H9 (cell line): ENCODE measurements at places on chromosomes 5 and 9.

GRCh38 chr9:114743446-114743845 lies 61.5 kb upstream of the TEX48 start:
- no peak overlapping the region for H3K27ac ChIP-seq
- H3K4me1 ChIP-seq, result no peaks in the 10 kb centered on the region
- no peaks in the 10 kb centered on the region for H3K27me3 ChIP-seq
- no peaks in the 10 kb centered on the region for H3K36me3 ChIP-seq

GRCh38 chr5:20230010-20230409 lies 242.0 kb upstream of the CDH18 start:
- no peak overlapping the region for H3K27ac ChIP-seq
- H3K27me3 ChIP-seq, result no peaks in the 10 kb centered on the region
- no peak overlapping the region for H3K4me3 ChIP-seq
- no peaks in the 10 kb centered on the region; the same call in 2 of the 3 replicates for H3K36me3 ChIP-seq
- H3K4me1 ChIP-seq, result no peaks in the 10 kb centered on the region

DNA sequence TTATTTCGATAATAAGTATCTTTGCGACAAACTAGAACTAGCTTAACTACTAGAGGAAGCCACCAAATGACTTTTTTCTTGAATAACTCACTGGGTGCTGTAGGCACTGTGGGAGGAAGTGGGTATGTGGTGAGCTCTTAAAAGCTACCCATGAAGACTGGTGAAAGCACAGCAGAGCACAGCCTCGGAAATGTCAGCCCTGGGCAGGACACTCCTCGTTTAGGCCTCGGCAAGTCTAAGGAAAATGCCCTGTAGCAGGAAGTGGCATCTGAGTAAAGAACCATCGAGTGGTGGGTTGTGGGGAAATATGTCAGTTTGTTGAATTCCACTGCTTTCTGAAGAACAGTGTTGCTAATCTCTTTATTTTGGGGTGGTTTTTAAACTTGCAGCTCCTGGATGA lies 44.0 kb upstream of the NCS1 start:
- H3K4me1 ChIP-seq, result no peaks in the 10 kb centered on the region
- no peak overlapping the region for H3K4me3 ChIP-seq
- H3K36me3 ChIP-seq, result peaks cover 55% of the 10 kb centered on the region
- no peak for DNase-seq
- H3K27ac ChIP-seq, result no peak overlapping the region
- no peaks in the 10 kb centered on the region for H3K27me3 ChIP-seq

- H3K4me1 ChIP-seq, result peaks cover 7% of the 10 kb centered on the region; the same call in 1 of the 2 replicates
- no peaks in the 10 kb centered on the region for H3K36me3 ChIP-seq
- no peak overlapping the region for H3K4me3 ChIP-seq
- DNase-seq, result no peak
- H3K27ac ChIP-seq, result no peak overlapping the region
Observed at GRCh38 chr5:6704361-6704851, 8.8 kb upstream of the TENT4A start.

- DNase-seq, result no peak
- no peak overlapping the region for H3K27ac ChIP-seq
- no peaks in the 10 kb centered on the region for H3K4me1 ChIP-seq
- no peaks in the 10 kb centered on the region for H3K36me3 ChIP-seq
- H3K27me3 ChIP-seq, result no peaks in the 10 kb centered on the region
Observed at GRCh38 chr9:98323051-98323830, 67.8 kb upstream of the TBC1D2 start.

- H3K27ac ChIP-seq, result no peak overlapping the region
- no peaks in the 10 kb centered on the region; the same call in 1 of the 2 replicates for H3K36me3 ChIP-seq
- H3K4me1 ChIP-seq, result no peaks in the 10 kb centered on the region
- H3K27me3 ChIP-seq, result no peaks in the 10 kb centered on the region
Observed at GRCh38 chr9:79256691-79257213, 315.0 kb upstream of the TLE4 start.

DNA sequence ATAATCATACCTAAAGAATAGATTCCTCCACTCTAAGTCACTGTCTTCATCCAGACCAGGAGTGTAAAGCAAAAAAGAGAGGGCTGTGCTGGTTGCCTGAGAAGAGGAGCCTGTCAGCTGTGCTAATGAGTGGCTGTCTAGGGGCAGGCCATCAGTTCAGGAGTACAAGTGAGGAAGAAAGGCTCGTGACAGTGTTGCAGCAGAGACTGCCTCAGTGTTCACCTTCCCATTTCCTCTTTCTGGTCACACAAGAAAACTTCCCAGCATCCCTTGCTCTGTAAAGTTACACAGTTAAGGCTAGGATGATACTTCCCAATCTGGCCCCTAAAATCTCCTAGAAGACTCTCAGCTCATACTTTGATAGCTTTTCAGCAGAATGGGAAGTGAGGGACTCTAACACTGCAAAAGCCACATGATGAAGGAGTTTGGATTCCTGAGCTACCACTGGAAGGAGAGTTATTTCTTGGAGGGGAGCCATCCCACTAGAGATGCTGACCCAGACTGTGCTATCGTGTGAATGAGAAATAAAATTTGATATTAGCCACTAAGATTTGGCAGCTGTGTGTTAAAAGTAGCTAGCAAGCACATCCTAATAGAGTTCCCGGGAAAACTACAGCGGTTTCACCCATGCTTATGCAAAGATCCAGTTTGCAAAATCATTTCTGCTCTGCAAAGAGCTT lies 67.1 kb downstream of the ADAMTS12 start:
- peaks cover 3% of the 10 kb centered on the region; the same call in 1 of the 3 replicates for H3K36me3 ChIP-seq
- peaks cover 2% of the 10 kb centered on the region for H3K4me1 ChIP-seq
- no peak overlapping the region for H3K4me3 ChIP-seq
- no peaks in the 10 kb centered on the region for H3K27me3 ChIP-seq

DNA sequence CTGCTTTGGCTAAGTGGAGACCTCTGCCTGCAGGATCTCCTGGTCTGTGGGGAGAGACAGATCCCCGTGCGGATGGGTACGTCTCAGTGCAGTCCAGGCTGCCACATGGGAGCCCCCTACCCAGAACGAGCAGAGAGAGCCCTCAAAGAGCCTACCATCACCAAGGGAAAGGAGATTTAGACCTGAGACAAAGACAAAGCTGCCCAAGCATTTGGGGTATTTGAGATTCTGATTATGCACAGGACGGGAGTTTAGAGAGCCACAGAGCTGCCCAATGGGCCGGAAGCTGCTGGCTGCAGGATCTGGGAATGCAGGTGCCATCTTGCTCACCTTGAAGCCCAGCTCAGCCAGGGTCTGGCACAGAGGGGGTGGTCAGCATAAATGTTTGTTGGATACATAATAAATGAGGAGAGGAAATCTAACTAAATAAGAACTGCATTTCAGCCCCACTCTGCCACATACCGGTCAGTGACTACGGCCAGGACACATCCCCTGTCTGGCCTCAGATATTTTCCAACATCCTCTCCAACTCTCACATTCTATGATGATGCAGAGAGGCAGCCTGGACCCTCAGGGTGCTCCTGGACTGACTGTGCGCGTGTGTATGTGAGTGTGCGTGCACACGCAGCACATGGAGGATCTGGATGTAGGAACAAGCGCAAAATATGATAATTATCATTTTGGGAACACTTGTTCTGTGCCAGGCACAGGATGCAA lies 157.8 kb downstream of the FGF18 start:
- H3K27me3 ChIP-seq, result no peaks in the 10 kb centered on the region
- H3K4me1 ChIP-seq, result 0 out of 2 replicates have a peak, but pooled peaks cover 1% of the 10 kb centered on the region
- DNase-seq, result no peak

DNA sequence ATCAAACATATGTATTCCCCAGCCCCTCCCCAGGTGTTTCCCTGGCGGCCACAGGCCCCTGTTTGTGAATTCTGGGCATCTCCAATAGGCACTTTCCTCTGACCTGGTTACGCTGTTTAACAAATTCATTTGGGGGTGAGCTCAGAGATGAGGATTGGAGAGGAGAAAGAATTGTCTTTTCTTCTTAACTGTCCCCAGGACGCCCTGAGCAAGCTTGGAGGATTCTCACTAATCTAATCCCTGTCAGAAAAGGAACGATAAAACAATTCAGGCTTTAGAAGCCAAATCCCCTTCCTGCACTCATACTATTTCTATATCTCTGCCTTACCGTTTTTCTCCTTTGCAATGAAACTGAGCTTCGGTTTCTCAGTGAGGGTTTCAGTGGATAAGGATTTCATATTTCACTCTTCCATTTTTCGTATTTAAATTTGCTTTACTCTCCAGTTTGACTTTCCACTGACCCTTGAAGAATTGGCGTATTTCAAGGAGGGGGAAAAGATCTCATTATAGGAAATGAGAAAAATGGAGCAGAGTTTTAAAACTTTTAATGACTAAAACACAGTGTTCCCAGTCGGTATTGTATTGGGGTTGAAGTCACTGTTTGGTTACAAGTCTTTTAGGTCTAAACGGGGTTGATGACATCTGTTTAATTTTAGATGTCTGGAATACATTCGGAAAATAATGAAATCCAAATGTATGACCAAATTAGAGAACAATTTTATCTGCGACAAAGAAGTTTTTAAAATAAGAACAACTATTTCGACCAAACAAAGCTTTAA lies 180.1 kb downstream of the MACROH2A1 start:
- DNase-seq, result no peak
- no peaks in the 10 kb centered on the region for H3K4me1 ChIP-seq
- H3K4me3 ChIP-seq, result no peak overlapping the region

DNA sequence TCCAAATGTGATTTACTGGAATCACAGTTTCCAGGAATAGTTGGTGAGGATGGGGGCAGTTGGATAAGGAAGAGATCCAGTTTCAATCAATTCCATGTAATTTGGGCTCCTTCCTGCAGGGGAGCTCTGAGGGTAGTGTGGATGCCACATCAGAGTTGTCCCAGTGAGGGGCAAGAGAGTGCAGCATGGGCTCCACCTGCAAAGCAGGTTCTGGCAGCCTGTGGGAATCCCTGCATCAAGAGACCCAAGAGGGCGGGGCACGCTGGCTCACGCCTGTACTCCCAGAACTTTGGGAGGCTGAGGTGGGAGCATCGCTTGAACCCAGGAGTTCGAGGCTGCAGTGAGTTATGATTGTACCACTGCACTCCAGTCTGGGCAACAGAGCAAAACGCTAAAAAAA lies 188.5 kb downstream of the CACNA1B start:
- H3K4me1 ChIP-seq, result peaks cover 3% of the 10 kb centered on the region; the same call in 1 of the 2 replicates
- peaks cover 26% of the 10 kb centered on the region for H3K36me3 ChIP-seq
- no peak overlapping the region for H3K4me3 ChIP-seq
- DNase-seq, result peak; percentile 63
- no peaks in the 10 kb centered on the region for H3K27me3 ChIP-seq

- H3K4me3 ChIP-seq, result no peak overlapping the region
- no peaks in the 10 kb centered on the region; the same call in 1 of the 2 replicates for H3K36me3 ChIP-seq
- H3K4me1 ChIP-seq, result no peaks in the 10 kb centered on the region; the same call in 1 of the 2 replicates
- no peak overlapping the region for H3K27ac ChIP-seq
- no peaks in the 10 kb centered on the region; the same call in 1 of the 2 replicates for H3K27me3 ChIP-seq
- no peak for DNase-seq
Observed at GRCh38 chr5:153321478-153321877, 169.0 kb upstream of the GRIA1 start.

- no peaks in the 10 kb centered on the region; the same call in 1 of the 3 replicates for H3K36me3 ChIP-seq
- H3K27me3 ChIP-seq, result no peaks in the 10 kb centered on the region
- H3K4me1 ChIP-seq, result no peaks in the 10 kb centered on the region
Observed at GRCh38 chr5:81081461-81081835, 121.3 kb downstream of the RASGRF2 start.

GRCh38 chr9:79155308-79155707 lies 416.5 kb upstream of the TLE4 start:
- no peaks in the 10 kb centered on the region for H3K36me3 ChIP-seq
- DNase-seq, result no peak
- no peaks in the 10 kb centered on the region for H3K27me3 ChIP-seq
- no peak overlapping the region for H3K4me3 ChIP-seq
- H3K4me1 ChIP-seq, result no peaks in the 10 kb centered on the region

DNA sequence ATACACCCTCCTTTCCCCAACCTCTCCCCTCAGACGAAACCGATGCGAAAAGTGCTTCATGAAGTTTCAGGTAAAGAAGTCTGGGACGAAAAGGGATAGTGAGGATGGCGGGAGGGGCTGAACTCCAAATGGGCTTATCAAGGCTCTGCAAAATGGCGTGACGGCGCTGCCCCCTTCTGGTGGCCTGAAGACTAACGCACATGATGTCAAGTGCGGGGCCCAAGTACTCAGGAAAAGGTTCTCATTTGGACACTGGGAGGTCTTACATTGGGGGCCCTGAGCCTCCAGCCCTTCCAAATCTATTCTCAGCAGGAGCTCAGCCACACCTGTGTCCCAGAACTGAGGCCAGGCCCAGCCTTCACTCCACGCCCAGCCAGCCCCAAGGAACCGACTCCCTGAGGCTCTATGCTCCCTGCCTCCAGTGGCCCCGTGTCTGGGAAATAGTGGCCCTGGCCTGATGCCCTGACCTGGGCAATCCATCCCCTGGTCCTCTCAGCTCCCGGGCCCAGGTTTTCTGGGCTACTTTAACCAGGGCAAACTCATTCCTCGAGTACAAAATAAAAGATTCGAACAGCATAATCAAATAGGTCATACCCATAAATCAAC lies 119.9 kb downstream of the KCNIP1 start:
- no peaks in the 10 kb centered on the region for H3K27me3 ChIP-seq
- H3K4me1 ChIP-seq, result no peaks in the 10 kb centered on the region
- H3K27ac ChIP-seq, result no peak overlapping the region
- H3K36me3 ChIP-seq, result no peaks in the 10 kb centered on the region
- DNase-seq, result peak; percentile 84

DNA sequence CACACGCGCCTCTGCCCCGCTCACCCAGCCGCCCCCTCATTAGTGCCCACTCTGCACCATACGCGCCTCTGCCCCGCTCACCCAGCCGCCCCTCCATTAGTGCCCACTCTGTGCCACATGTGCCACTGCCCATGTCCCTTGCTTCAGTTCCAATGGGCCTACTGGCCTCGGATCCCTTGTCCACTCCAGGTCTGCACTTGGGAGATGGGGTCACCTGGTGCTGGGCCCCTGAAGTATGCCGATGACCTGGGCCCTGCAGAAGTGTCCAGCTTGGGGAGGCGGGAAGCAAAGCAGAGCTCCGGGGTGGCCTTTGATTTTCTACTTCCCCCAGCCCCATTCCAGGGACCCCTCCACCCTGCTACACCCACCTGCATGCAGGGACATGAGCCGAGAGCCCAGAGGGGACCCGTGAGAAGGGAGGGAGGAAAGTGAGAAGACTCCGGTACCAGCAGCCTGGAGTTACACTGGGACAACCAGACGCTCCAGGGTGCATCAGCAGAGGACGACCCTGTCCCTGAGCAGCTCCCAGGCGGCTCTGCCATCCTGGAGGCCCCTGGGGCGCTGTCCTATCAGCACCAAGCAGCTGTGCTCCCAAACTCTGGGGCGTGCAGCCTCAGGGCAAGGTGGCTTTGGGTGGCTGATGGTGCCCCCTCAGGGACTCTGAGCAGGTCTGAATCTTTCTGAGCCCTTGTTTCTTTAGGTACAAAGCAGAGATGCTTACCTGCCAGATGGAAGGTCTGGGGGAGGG lies 140.8 kb downstream of the RXRA start:
- H3K4me1 ChIP-seq, result no peaks in the 10 kb centered on the region
- no peaks in the 10 kb centered on the region for H3K36me3 ChIP-seq
- DNase-seq, result no peak
- no peaks in the 10 kb centered on the region for H3K27me3 ChIP-seq

GRCh38 chr5:64836190-64836755 lies 67.5 kb downstream of the CWC27 start:
- DNase-seq, result no peak

DNA sequence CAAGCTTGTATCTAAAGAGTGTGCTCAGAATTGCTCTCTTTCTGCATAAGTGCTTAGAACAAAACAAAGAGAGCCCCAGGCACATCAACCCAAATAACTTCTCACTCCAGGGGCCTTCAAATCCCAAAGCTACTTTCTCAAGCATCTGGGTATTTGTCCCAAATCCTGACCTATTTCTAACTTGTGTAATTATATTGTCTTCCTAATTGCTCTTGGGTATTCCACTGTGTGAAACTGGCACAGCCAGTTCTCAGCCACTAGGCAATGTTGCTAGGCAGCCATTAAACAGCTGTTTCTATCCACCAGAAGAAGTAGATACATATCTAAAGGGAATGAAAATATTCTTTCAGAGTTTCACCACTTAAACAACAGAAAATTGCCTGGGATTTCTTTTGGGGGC lies 198.8 kb downstream of the PRELID2 start:
- H3K27ac ChIP-seq, result no peak overlapping the region
- no peaks in the 10 kb centered on the region for H3K36me3 ChIP-seq
- no peak for DNase-seq
- no peak overlapping the region for H3K4me3 ChIP-seq
